ENCODE measurements at places on chromosomes 1 and 21.

GRCh38 chr1:84855168-84855567, 37.8 kb downstream of the LPAR3 start:
- peak; percentile 65 for DNase-seq

DNA sequence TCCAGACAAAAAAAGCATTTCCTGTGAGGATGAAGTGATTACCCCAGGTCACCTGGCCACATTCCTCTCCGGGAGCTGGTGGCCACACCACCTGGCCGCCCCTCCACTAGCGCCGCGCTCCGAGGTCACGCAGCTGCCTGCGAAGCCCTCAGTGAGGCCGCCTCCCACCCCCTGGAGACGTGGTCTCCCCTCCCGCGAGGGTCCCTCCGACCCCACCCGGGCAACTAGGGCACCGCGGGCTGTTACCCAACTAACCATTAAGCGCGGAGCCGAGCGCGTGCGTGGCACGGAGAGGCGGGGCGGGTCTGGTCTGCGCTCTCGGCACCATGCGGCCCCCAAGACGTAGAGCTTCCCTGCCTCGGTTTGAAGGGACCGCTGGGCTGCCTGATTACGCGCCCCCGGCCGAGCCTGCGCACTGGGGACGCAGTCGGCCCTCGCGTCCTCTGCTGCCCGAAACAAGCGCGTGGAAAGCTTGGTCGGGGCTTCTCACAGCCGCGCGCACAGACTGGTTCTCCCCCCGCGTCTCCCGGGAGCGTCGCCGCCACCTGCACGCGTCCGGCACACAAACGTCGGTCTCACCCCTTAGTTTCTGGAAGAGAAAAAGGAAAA, 106.5 kb downstream of the SLC16A1 start:
- peak; percentile 39 for DNase-seq

DNA sequence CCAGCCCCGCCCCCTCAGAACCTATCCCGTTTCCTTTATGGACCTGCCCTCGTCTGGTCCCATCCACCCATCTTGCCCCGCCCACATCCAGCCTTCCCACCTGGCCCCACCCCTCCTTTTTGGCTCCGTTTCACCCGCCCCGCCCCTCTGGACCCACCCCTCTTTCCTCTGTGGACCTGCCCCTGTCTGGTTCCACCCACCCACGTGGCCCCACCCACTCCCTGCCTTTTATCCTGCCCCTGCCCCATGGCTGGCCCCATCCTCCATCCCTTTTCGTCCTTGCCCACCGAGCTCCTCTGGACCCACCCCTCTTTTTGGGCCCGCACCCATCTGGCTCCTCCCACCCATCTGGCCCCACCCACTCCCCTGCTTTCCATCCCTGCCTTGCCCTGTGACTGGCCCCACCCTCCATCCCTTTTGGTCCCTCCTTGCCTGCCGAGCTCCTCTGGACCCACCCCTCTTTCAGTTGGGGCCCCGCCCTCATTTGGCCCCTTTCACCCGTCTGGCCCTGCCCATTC, 177.3 kb downstream of the CAMTA1 start:
- DNase-seq = no peak

DNA sequence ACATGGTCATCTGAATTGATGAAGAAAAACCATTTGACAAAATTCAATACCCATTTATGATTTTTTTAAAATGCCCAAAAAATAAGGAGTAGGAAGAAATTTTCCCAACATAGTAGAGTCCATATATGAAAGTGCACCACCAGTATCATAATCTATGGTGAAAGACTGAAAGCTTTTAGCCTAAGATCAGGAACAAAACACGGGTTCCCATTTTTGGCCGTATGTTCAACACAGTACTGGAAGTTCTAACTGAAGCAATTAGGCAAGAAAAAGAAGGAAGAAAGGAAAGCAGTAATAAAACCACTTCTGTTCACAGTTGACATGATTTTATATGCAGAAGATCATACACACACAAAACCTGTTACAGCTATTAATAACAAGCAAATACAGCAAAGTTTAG, 227.8 kb upstream of the RAB4A start:
- no peak for DNase-seq

DNA sequence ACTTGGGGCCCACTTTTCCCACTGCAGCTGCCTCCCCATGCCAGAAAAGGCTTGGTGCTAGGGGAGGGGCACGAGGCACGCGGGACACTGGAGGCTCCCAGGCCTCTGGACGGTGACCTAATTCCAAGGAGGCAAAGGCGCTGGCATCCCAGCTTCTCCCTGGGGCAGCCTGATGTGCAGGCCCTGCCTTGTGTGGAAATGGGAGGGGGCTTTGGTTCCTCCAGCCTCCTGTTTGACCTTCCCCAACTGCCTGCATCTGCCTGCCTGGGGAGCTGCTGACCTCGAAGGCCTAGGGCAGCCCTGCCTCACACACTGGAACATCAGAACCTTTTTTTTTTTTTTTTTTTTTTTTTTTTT, 39.9 kb downstream of the KIAA1614 start:
- no peak for DNase-seq

DNA sequence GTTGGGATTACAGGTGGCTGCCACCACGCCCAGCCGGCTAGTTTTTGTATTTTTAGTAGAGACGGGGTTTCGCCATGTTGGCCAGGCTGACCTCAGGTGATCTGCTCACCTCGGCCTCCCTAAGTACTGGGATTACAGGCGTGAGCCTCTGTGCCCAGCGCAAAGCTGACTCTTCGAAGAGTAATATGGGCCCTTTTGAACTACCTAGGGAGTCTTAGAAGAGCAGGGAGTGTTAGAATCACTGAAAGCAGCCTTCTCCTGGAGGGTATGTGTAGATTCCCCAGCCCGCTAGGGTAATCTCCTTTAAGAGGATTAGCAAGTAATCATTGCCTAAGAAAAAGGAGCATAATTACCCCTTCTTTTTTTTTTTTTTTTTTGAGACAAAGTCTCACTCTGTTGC, 6.5 kb upstream of the MAST2 start:
- no peak for DNase-seq

DNA sequence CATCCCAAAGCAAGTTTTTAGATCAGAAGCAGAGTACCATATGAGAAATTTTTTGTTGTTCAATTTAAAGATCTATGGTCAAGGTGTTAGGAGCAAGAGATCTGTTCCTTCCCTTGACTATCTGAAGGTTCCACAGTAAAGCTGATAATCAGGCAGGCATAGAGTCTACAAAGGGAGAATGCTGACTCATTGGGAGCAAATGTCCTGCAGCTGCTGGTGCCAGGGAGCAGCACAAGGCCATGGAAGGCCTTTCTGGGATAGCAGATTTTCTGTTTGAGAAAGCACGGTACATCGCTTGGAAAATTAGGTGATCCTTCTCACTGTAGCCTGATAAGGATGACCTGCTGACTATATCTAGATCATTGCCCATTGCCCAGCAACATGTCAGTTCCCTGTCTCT, 210.1 kb upstream of the C1orf87 start:
- peak; percentile 25 for DNase-seq

DNA sequence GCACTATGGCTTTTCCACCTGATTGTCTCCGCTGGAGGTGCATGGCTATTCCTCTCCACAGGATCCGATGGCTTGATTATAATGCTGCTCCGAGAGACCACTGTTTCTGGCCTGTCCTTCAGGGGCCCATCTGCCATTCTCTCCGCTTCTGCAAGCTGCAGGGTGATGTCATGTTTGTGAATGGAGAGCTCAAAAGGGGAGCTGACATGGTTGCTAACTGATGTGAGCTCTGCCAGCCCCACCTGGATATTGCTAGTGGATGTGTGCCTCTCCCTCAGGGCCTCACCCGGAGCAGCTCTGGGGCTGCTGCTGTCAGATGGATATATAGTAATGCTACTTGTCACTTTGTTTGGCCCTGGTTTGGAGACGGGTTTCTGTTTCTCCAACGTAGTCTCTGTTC, 72.3 kb downstream of the KDM1A start:
- DNase-seq = no peak

- DNase-seq = no peak
These were observed 3.2 kb downstream of the SERINC2 start for GRCh38 chr1:31416101-31416736.

GRCh38 chr21:29568020-29568697, 269.4 kb downstream of the BACH1 start:
- DNase-seq = no peak

- peak; percentile 94 for DNase-seq
These were observed 18.7 kb upstream of the AK2 start for GRCh38 chr1:33055210-33056008.

- DNase-seq = no peak
These were observed 8.2 kb upstream of the LAPTM5 start for GRCh38 chr1:30765556-30766434.

GRCh38 chr21:42058631-42059111, 12.4 kb upstream of the UMODL1 start:
- DNase-seq = no peak

DNA sequence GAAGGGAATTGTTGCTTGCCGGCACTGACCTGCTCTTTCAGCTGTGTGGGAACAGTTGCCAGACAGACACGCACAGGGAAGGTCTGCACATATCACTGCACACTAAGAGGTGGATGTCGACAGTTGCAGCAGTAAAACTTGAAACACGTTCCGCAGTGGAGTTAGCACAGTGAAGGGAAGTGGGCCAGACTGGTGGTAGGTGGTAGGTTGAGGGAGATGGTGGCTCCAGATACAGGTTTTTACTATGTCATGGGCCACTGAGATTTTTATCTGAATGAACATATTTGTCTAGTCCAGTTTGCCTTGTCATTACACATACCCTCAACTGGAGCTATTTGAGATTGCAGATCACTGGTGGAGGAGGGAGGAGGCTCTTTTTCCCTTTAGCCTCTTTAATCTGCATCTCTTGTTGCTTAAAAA, 13.5 kb downstream of the MRPS6 start:
- DNase-seq = no peak

DNA sequence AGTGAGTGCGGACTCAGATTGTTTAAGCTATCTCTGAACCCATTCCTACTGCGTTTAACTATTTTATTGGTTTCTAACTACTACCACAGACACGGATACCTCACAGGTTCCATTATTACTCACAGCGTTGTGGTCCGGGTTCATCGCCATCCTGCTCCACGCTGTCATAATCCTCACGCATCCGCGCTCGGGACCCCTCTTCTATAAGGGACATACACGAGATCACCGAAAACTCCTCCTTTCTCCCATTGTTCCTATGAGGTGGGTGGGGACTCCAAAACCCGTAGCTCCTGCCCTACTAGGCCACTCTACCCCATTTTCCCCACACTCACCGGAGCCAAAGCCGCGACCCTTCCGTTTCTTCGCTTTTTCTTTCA, 610 bp downstream of the RBM8A start:
- DNase-seq = no peak

- DNase-seq = no peak
These were observed at the start of gene BECN2 for GRCh38 chr1:241957692-241958494. TSS of gene BECN2 (plus strand) at chr1:241957767. CDS start at chr1:241957767, 0 bp downstream.

DNA sequence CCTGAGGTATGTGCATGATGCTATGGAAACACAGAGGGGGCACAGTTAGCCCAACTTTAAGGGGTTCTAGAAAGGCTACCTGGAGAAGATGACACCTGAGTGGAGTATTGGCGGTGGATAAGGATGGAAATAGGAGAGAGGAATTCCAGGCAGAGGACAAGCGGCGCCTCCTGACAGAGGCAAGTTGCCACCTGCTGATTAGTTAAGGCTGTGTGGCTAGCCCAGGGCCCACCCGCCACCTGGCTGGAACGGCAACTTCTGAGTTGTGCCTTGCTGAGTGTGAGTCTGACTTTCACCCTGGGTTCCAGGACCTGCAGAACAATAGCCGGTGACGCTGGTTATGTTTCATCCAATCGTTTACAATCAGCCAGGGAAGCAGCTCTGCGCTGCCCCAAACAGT, 126.9 kb upstream of the LMO4 start:
- DNase-seq = no peak

DNA sequence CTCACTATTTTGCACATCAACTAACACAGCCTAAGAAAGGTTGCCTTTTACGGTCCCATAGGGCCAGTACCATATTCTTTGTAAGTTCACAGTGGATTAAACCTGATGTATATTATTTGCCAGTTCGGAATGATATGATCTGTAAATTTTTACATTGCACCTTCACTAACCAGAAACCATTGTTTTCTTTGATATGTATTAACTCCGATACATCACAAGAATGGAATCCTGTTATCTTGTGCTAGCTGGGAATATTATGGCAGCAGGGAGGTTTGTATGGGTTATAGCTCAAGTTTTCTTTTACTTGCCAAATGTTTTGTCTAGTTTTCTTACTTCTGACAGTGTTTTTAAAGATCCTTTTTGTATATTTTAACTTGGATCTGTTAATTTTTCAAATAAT, 51.4 kb upstream of the S1PR1 start:
- peak; percentile 50 for DNase-seq

GRCh38 chr1:154316704-154317103, 4.2 kb upstream of the AQP10 start:
- DNase-seq = no peak

GRCh38 chr1:2030076-2030871, 11.1 kb downstream of the GABRD start:
- DNase-seq = no peak

- no peak for DNase-seq
These were observed 13.4 kb downstream of the ABCG1 start for GRCh38 chr21:42232176-42232825.

GRCh38 chr1:16209847-16210407, 2.5 kb downstream of the ARHGEF19 start:
- no peak for DNase-seq

DNA sequence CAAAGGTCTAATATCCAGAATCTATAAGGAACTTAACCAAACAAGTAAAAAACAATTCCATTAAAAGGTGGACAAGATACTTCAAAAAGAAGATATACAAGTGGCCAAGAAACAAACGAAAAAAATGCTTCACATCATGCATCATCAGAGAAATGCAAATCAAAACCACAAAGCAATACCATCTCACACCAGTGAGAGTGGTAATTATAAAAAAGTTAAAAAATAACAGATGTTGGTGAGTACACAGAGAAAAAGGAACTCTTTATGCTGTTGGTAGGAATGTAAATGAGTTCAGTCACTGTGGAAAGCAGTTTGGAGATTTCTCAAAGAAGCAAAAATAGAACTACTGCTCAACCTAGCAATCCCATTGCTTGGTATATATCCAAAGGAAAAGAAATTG, 218.6 kb downstream of the SLC44A5 start:
- DNase-seq = no peak

- DNase-seq = no peak
These were observed 349.7 kb downstream of the RWDD3 start for GRCh38 chr1:95583661-95584210.

DNA sequence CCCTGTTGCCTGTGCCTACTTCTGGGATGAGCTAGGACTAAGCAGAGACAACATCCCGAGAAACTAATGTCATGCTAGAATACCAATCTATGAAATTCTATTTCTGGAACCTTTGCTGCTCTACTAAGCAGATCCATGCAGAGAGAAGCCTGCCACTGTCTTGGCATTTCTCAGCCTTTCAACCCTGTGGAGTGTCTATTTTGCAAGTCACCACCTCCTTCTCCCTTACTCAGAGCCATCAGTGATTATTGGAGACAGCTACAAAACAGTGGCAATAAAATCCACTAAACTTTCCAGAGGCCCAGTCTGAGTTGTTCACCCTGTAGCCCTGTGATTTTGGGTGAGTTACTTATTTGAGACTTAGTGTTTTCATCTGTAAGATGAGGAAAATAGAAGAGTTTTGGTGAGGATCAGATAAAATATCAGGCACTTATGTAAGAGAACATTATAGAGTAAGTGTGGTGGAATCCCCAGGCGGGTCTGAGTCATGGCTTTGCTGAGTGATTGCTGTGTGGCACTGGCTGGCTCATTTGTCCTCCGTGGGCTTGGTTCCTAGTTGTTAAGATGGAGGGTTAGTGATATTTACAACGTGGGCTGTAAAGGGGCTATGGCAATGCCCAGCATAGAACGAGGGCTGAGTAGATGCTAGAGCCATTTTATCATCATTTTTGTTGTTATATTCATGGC, 61.1 kb downstream of the FMN2 start:
- no peak for DNase-seq

GRCh38 chr1:208943291-208943690, 640.2 kb upstream of the CAMK1G start:
- DNase-seq = no peak

Measured in fibroblast of pulmonary artery (primary cell).